Activated B cell treated with CpG ODN at 0.5 μM for 24 hours (primary cell): ENCODE measurements at places on chromosomes 6 and 20.

DNA sequence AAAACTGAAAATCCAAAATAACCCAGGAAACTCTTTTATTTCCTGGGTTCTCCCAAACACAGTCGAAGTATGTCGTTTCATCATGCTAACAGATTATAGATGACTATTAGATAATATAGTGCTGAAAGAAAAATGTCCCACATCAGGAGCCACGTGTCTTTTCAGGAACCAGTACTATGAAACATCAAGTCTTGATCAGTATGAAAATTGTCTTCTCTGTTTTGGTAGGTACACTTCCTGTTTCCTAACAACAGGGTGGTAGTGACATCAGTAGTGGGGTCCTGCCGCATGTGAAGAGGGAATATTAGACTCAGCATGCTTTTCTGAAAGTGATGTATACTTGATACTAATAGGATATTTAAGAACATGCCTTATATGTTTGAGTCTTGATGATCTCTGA, 136.7 kb downstream of the HIVEP1 start:
- H3K4me3 ChIP-seq = no peak overlapping the region
- H3K4me1 ChIP-seq = peaks cover 10% of the 10 kb centered on the region

DNA sequence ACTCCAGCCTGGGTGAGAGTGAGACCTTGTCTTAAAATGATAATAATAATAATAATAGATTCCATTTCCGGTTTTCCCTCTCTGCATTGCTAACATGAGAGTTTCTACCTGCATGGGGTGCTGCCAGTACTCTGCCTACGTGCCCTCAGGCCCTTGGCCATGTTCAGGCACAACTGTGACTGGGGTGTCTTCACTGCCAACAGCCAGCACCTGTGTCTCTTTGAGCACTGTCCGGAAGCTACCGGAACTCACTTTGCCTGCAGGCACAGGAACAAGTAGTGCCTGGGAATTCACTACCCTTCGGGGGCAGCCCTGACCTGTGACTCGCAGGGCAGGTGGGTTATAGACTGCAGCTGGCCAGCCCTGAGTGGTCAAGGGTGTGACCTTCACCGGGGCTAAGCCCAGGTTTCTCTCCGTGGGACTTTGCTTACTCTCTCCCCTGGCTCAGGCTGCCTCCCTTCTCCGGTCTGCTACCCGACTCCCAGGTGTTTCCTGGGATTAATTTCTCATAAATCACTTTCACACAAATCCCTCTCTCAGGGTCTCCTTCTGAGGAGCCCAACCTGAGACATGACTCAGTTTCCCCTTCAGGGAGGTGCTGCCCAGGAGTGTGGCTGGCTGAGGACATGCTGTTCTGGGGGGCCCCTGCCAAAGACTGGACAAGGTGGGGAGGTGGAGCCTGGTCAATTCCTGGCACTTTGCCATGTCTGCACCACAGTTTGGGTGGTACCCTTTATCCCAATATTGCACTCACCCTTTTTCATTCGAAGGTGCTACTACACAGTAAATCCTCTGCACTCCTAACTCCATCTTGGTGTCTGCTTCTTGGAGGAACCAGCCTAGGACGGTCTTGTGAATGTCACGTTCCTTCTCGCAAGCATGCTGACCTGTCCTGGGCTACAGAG, 79.5 kb upstream of the RALGAPA2 start:
- no peaks in the 10 kb centered on the region for H3K4me1 ChIP-seq
- H3K4me3 ChIP-seq = no peak overlapping the region
- H3K27me3 ChIP-seq = peaks cover 12% of the 10 kb centered on the region
- no peak for DNase-seq
- H3K36me3 ChIP-seq = no peaks in the 10 kb centered on the region

GRCh38 chr6:33984466-33985312, 161.2 kb downstream of the GRM4 start:
- no peaks in the 10 kb centered on the region for H3K36me3 ChIP-seq
- H3K27me3 ChIP-seq = peaks cover 11% of the 10 kb centered on the region
- H3K4me1 ChIP-seq = peaks cover 4% of the 10 kb centered on the region
- no peak overlapping the region for H3K4me3 ChIP-seq
- DNase-seq = no peak

GRCh38 chr20:34233687-34234086, 7.5 kb upstream of the ASIP start:
- H3K4me3 ChIP-seq = no peak overlapping the region
- H3K36me3 ChIP-seq = peaks cover 8% of the 10 kb centered on the region
- DNase-seq = no peak
- no peaks in the 10 kb centered on the region for H3K27me3 ChIP-seq
- H3K27ac ChIP-seq = no peak overlapping the region
- no peaks in the 10 kb centered on the region for H3K4me1 ChIP-seq

- H3K4me3 ChIP-seq = no peak overlapping the region
- DNase-seq = no peak
- H3K36me3 ChIP-seq = peaks cover 8% of the 10 kb centered on the region
Observed at GRCh38 chr6:156919814-156920369, 142.7 kb downstream of the ARID1B start.
